ENCODE measurements at places on chromosomes 6 and 20. TPM values are rescaled to one million over a fixed set of nuclear protein-coding genes. Genes with fewer than 3 reads are reported as not detected.

SLC2A10 gene
- 16.6 TPM for polyA plus RNA-seq

CDH26 gene
- polyA plus RNA-seq, result 0.85 TPM

SLC35F1 gene
- 1.3 TPM for polyA plus RNA-seq

- DNase-seq, result no peak
These were observed 62.4 kb downstream of the MDGA1 start for GRCh38 chr6:37635319-37635718.

DNA sequence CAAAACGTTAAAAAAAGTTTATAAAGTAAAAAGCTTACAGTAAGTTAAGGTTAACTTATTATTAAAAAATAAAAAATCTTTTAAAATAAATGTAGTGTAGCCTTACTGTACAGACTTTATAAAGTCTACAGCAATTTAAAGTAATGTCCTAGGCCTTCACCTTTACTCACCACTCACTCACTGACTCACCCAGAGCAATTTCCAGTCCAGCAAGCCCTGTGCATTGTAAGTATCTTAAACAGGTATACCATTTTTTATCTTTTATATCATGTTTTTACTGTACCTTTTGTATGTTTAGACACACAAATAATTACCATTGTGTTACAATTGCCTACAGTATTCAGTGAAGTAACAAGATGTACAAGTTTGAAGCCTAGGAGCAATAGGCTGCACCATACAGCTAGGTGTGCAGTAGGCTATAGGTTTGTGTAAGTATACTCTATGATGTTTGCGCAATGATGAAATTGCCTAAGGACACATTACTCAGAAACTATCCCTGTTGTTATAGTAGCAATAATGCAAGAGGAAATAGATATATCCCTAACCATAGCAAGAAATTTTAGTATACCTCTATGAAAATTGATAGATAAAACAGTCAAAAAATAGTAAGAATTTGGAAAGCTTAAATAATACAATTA, 39.5 kb downstream of the FBXO5 start:
- no peak for DNase-seq

DNA sequence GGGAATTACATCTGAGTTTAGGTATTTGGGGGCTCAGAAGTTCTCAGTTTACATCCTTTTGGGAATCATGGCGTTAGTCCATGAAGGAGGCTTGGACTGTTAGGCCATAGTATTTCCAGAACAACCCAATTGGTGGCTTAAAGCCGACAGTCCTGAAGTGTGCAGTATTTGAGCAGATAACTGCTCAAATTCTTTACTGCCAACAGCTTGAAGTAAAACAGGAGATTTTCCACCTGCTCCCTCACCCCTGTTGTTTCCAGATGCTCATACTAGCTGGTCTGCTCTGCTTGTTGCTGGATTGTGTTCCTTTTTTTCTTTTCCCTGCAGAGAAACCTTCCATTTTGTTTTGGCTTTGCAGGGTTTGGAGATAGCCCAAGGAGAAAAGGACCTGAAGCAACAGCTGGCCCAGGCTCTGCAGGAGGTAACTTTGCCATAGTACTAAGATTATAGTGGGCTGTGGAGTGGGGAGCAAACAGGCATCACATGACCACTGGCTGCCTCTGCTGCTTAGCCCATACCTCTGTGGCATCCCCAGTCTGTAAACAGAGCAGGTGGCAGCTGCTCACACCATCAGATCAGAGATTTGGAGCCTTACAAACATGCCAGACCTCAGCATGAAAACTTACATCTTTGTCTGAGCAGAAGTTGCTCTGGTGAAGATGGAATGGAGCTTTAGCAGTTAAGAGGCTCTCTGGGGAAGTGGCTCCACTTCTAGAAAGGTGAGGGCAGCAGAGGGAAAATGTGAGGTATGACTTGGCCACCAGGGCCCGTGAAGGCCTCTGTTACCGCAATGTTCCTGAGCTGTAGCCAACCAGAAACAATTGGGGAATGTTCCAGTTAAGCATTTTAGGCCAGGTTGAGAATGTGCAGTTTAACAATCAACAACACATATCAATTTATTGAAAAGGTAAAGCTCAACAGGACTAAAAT, 17.6 kb downstream of the RNF8 start:
- no peak for DNase-seq

DNA sequence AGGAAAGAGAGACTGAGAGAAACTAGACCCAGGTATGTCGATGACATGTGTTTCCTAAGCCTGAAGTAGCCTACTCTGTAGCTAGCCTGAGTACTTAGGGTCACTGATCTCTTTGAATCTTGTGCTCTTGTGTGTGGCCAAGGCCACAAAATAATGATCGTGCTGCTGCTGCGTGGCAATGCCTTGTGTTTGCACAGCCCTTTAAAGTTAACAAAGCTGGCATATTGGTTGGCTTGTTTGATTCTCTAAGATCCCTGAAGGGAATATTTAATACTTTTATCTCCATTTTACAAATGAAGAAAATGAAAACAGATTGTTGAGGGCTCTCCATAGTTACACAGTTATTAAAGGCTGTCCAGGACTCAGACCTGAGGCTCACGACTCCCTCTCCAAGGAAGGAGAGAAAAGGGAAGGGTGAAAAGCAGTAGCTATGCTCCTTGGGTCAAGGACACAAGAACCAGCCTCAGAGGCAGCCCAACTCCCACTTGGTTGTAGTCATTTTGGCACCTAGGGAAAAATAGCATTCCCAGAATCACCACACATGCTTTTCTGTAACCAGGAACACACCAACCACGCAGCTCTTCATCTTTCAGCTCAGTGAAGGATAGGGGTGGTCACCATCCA, 130.7 kb downstream of the LRFN2 start:
- no peak for DNase-seq

GRCh38 chr20:39822667-39823066, 860.5 kb downstream of the DHX35 start:
- DNase-seq, result no peak

- no peak for DNase-seq
These were observed 119.2 kb downstream of the TOX2 start for GRCh38 chr20:44033873-44034272.

GRCh38 chr20:47362361-47363219, 6.1 kb upstream of the ZMYND8 start:
- no peak for DNase-seq

DNA sequence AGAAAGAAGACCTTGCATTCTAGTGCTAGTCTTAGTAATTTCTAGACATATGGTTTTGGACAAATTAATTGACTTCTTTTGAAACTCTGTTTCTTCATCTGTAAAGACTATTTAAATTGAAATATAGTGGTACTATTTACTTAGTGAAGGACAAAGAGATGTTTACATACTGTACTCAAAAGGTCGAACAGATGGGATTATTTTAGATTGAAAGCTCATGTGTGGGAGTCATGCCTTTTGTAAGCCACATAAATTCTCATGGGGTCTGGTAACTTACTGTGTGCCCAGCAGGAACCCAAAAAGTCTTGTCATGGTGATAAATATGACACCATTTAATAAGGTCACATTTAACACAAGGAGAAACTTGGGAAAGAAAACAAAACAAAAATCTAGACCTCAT, 368.2 kb upstream of the CITED2 start:
- no peak for DNase-seq

- peak; percentile 64 for DNase-seq
These were observed 573 bp downstream of the SNX3 start for GRCh38 chr6:108260126-108260808.

DNA sequence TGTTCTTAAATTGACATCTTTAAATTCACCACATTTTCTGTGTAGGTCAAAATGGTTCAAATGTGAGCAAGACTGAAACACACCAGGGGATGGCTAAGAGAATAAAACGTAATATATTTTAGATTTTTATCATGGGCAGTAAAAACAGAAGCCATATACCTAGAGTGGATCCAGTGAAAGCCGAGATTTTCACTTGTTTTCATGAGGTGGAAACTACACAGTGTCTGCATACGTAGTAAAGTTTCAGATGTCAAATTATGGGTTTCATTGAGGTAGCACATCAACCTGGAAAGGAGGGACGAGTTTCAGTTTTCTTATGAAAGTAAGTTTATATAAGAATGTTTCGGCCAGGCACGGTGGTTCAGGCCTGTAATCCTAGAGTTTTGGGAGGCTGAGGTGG, 25.9 kb downstream of the METTL24 start:
- no peak for DNase-seq

DNA sequence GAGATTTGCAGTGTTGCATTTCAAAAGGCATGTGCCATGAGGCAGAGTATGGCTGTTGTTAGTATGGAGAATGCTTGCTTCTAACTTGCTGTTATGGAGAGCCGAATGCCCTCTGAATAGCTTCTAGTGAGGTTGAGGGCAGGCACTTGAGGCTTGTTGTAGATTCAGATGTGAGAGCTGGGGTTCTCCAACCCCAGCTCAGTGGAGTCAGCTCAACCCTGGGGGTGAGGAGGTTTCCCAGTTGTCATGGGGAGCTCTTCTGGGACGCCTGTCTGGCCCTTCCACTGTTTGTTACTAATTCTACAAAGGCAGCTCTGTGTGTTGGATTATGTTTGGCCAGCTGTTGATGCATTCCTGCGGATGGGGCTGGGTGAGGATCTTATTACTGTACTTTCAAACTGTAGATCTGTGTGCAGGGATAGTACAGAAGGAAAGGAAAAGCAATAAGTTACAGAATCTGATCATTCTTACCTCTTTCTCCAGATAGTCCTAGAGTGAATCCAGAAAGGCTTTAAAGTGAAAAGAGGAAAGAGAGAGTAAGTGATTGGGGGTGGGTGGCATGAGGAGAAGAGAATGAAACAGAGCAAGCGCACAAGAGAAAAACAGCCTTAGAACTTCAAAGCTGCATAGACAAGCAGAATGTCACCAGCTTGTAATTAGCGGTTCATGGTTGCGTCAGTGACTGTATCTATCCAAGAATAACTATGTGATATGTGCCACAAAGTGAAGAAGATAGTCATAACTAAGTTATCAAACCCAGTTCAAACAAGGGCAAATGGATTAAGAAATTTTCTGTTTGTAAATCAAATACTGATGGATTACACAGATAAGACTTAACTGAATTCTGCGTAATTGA, 148.7 kb downstream of the PRL start:
- DNase-seq, result peak; percentile 79

DNA sequence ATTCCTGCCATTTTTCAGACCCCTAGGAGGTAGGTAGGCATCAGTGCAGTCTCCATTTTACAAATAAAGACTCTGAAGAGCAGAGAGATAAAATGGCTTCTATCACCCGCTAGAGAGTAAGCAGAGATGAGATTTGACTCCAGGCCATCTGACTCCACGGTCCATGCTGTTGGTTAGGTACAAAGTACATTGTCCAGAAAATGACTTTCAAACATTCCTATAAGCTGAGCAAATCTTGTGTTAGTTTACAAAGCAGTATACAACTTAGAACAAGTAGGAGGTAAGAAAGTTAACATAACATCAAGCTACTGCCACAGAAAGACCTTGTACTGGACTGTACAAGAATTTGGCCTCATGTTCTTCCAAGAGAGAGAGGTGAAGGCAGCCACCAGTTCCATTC, 14.9 kb downstream of the BTN1A1 start:
- DNase-seq, result no peak

DNA sequence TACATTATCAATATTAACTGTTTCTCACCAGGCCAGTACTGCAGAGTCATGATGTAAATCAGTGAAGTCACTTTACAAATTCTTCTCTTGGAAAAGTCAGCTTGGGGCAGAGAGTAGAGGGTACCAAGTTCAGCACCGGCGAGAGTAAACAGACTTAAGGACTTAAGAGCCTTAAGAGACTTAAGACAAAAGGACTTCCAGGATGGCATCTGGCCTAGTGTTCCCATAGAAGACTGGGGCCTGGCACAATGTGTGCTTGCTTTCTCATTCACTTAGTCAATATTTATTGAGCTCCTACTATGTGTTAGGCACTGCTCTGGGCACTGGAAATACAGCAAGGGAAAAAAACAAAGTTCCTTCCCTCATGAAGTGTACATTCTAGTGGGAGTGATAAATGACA, 1.4 kb upstream of the SNPH start:
- DNase-seq, result no peak

GRCh38 chr6:120077489-120077888, 727.9 kb upstream of the MAN1A1 start:
- DNase-seq, result peak; percentile 4

GRCh38 chr6:8539453-8539852, 104.1 kb upstream of the SLC35B3 start:
- no peak for DNase-seq

DNA sequence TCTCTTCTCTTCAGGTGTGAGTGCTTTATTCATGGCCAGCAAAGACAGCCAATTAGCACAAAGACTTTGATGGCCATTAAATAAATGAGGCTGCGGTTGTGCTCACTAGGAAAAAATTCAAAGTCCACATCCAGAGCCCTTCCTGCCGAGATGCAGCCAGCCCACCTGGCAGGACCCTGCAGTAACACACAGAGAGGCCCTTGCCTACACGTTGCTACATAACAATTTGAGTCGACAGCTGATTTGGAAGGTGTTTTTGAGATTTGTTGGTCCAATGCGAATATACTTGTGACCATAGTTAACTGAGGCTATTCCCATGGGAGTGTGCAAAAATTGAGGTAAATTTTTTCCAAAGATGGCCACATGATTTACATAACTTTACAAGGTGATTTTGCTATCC, 605.4 kb upstream of the HTR1E start:
- DNase-seq, result no peak

GRCh38 chr6:48078120-48078519, 32.9 kb downstream of the PTCHD4 start:
- DNase-seq, result no peak

DNA sequence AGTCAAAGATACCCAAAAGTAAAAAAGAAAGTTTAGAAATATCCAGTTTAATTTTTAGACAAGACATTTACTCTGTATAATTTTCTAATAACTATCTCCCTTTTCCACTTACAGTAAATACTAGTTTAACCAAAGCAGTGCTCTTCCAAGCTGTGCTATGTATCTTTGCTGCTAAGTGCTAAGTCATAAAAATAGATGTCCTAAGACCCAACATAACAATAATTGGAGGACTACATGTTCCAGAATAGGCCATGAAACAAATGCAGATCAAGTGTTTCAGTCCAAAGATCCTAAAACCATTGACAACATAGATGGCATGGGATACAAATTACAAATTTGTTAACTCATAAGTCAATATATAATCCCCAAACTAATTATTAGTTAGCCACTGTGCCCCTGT, 111.1 kb downstream of the FAM83B start:
- DNase-seq, result no peak

GRCh38 chr6:126422912-126423311, 83.0 kb downstream of the CENPW start:
- DNase-seq, result no peak

DNA sequence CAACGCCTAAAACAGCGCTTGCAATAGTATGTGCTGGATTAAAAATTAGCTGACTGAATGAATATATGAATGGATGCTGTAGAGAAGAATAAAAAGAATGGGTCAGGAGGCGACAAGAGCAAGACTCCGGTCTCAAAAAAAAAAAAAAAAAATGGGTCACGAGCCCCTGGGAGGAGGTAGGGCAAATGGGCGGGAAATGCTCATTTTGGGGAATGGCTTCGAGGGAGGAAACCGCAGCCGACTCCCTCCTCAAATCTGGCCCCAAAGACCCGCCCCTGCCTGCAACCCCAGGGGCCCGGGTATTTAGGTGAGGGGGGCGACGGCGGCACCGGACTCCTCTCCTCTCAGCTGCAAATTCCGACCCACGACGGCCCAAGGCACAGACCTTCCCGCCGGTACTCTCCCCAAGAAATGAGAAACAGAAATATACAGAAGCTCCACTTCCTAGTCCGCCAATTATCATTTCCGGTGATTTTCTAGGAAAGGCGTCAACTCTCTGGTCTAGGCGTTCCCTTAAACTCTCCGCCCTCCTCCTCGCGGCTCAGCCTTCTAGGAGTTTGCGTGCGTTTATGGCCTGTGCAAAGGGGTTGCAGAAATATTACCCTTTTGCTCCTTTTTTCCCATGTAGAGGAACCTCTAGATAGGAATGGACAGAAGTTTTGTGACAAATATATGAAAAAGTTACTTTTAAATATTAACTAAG, at the start of gene ZNF311:
TSS of gene ZNF311 (minus strand) at position 133 of the 703 bp plus-strand sequence. CDS start 1,361 bp downstream, outside the sequence.
- DNase-seq, result peak; percentile 81
